ENCODE measurements at places on chromosomes 1 and 21.

GRCh38 chr1:212539737-212540430, 68.7 kb upstream of the ATF3 start:
- DNase-seq, result no peak

- no peak for DNase-seq
Observed at GRCh38 chr1:2411801-2412394, 466 bp downstream of the PEX10 start.

GRCh38 chr1:228264090-228264829, 56.4 kb downstream of the OBSCN start:
- DNase-seq, result no peak

GRCh38 chr21:34031835-34032370, 41.5 kb upstream of the MRPS6 start:
- no peak for DNase-seq

DNA sequence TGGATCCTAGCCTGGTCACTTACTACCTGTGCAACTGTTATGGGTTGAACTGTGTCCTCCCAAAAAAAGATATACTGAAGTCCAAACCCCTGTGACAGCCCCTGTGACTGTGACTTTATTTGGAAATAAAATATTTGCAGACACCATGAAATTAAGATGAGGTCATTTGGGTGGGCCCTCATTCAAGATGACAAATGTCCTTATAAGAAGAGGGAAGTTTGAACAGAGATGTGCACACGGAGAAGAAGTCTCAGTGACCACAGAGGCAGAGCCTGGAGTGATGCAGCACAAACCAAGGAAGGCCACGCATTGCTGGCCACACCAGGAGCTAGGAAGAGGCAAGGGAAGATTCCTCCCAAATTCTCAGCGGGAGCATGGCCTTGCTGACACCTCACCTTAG, 249.7 kb upstream of the RUNX1 start:
- DNase-seq, result no peak

DNA sequence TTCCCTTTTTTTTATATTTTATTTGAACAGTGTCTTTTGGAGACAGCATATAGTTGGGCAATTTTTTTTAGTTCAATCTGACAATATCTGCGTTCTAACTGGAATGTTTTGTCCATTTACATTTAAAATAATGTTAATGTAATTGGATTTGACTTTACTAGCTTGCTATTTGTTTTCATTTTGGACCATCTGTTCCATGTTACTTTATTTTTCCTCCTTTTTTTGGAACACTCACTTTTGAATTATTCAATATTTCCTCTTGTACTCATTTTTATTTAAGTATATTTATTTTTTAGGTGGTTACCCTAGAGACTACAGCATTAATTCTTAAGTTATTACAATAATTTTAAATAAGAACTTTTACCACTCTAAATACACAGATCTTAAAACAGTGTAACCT, 62.8 kb upstream of the C1orf87 start:
- no peak for DNase-seq

DNA sequence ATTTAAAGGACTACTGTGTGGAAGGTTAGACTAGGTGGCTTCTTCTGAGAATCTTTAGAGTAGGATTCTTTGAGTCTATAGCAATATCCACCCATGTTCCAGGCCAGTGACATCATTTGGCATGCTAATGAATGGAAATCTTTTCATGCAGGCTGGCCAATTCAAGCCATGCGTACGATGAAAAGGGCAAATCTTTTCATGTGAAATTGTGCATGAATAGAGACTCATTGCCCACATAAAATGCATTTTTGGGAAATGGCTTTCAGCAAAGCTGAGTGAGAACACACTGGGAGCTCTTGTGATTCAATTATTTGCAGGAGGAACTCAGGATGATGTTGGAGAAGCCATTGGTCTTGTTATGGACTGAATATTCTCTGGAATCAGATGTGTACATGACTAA, 324.9 kb upstream of the DAB1 start:
- no peak for DNase-seq

DNA sequence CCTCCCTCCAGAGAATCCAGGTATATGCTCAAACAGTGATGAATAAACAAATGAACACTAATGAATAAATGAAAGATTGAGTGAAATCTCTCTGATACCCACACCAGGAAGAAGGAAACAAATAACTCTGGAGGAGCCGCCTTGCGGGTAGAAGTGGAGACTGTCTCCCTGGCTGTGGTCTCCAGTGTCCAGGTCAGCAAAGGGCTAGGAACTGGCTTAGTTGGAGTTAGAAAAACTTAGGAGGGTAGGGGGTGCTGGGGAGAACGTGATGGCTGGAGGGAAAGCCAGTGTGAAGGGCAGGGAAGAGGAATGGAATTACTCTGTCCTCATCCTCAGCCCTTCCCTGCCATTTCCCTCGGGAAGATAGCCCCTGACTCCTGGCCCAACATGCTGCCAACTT, 537 bp downstream of the RHBDL2 start:
- no peak for DNase-seq

DNA sequence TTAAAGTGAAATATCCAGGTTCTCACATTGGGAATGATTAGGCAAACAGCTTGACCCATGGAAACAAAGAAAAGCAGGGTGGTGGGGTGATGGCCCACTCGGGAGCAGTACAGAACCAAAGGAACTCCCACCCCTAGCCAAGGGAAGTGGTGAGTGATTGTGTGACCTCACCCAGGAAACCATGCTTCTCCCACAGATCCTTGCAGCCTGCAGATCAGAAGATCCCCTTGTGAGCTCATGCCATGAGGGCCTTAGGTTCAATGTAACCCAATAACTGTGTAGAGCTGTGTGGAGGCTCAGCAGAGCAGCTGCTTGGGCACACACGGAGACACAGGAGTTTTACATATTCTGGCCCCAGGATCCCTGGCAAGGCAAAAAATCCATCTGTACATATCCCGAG, 311.8 kb upstream of the DPYD start:
- DNase-seq, result no peak

DNA sequence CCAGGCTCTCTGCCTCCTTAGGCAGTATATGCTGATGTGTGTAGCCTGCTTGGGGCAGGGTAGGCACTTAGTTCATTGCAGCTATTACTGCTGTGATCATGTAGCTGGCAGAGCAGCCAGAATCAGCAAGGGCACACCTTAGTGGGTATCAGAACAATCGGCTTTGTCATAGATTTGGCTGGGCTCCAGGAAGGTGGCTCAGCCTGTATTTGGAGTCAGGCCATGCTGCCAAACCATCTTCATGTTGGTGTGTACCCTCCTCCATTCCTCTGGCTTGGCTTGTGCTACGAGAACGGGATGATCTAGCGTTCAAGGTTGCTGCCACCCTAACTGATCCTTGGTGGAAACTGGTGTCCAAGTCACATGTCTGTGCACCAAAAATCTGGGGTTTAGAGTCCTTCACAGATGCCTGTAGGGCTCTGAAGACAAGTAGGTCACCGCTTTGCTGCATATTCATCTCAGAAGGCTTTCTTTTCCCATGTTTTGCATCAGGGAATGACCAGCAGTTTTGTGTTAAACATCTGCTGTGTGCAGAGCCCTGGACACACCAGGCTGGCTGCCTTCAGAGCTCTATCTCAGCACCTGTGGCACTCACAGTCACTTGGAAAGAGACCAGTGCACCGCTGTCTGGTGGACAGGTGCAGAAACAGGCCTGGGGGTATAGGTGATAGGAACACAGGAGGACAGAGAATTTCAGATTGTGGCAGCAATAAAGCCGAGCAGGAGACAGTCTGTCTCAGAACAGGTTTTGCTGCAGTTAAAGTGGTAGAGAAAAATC, 23.7 kb downstream of the VANGL1 start:
- DNase-seq, result no peak

GRCh38 chr1:5681654-5682053, 310.6 kb downstream of the NPHP4 start:
- no peak for DNase-seq

GRCh38 chr1:248783367-248783766, 27.8 kb upstream of the LYPD8 start:
- DNase-seq, result no peak

DNA sequence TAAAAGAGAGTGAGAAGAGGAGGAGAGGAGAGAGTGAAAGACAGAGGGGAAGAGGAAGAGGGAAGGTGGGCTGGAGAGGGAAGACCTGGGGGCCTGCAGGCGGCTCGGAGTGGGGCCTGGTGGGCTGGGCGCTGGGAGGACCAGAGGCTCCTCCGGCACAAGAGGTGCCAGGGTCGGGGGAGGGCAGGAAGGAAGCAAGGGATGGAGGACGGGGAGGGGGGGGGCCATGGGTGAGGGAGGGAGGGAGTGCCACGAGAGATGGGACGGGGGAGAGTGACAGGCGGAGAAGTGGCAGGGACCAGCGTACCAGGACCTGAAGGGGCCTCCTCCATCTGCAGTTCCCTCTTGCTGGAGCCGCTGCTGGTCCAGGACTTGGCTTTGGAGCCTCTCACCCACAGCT, 87.7 kb downstream of the CASZ1 start:
- DNase-seq, result no peak

DNA sequence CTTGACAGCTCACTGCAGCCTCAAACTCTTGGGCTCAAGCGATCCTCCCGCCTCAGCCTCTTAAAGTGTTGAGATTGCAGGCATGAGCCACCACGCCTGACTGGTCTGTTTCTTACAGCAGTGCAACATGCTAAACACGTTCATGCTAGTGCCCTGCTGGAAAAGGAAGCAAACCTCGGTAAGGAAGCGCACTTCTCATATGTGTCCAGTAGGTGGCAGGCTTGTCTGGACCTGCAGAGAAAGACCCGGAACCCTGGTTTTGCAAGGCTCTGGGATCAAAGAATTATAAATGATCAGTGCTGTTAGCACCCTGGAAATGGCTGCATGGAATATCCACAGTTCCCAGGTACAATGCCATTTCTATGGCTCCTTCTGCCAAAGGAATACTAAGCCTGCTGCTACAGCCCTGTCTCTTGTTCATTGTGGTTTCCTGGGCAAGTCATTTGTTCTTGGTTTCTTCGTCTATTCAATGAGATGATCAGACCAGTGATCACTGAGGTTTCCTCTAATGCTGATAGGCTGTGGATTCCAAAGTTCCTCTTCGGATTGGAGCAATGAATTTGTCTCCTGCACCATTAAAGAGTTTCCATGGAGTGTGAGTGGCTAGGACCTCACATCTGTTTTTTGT, 15.9 kb downstream of the RNU5D-1 start:
- no peak for DNase-seq

DNA sequence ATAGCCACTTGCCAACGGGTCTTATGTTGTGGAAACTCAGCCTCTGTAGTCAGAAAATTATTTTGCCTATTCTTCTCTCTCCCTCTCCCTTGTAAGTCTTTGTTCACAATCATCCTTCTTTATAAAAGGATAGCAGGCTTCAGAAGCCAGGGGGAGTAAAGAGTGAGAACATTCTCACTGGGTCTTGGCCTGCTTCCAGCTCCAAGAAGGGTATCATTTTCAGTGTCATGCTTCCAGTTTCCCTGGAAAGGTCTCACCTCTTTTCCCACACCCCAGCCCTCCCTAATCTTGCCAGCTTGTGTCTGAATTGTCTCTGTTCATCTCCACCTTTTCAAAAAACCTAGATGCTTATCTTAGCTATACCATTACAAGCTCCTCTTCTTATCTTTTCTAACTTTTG, 346.2 kb upstream of the LRRC7 start:
- DNase-seq, result no peak

DNA sequence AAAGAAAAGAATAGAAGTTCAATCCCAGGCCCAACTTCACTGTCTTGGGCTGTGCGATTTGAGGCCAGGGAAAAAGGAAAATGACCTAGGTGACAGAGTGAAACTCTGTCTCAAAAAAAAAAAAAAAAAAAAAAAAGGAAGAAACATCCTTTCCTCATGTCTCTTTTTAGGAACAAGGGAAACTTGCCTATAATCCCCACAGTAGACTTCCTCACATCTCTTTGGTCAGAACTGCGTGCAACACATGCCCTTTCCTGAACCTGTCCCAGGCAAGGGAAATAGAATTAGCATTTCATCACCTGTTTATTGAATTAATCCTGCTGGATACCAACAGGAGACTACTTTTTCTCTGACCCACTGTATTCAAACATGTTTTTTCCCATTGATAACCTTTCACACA, 2.3 kb downstream of the DCST1 start:
- no peak for DNase-seq

- no peak for DNase-seq
Observed at GRCh38 chr1:47519971-47520370, 82.1 kb downstream of the FOXD2 start.

DNA sequence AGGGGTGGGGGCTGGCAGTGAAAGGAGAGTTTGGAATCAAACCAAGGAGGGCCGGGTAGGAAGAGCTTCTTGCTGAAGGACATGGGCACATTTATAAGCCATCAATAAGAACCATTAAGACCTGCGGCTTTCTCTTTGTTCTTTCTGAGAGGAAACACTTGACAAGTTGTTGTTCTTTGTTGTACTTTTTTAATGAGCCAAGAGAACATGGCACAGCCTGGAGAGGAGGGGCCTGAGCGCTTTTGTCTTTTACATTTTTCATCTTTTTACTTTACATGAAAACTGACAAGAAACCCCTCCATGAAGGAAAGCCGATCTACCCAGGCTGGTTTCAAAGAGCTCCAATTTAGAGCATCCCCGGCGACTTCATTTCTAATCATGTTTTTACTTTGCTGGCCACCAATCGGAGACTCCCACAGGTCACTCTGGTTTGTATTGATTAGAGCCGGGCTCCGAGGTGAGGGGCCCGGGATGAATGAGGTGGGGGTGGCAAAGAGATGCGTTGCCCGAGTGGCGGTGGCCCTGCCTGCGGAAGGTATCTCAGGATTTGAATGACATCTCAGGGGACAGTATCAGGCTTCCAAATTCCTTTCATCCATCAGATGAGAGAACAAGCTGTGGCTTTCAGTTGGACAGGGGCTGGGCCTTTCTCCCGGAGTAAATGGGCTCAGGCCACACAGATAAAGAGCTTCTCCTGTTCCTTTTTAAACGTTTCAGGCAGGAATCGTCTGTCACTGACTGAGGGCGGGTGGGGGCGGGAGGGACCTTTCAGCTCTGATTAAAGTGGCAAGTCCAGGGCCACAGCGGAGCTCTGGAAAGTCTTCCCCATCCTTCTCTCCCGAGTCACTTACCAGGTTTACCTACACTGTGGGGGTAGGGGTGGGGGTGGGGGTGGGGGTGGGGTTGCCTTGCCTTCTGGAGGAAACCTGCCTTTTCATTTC, 138.8 kb upstream of the ARHGEF16 start:
- no peak for DNase-seq

DNA sequence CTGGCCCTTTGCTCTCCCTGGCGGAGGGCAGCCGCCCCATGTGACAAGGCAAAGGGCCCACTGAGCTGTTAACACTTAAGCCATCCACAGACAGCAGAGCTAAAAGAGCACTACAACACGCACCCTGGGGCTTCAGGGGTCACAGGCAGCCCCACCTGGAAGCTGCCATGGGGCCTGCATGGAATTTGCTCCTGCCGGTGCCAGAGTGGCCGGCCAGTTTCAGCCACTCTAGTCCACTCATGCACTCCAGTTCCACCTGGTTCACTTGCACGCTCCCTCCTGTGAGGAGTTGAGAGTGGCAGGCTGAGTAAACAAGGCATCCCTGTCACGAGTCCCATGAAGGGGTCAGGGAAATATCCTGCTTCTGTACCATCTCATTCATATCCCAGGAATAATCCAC, 55.3 kb downstream of the RIMS3 start:
- no peak for DNase-seq

- no peak for DNase-seq
Observed at GRCh38 chr1:24964811-24965570, 34.9 kb upstream of the RUNX3 start.

GRCh38 chr1:184567637-184568036, 180.8 kb downstream of the C1orf21 start:
- no peak for DNase-seq

GRCh38 chr1:219573960-219574359, 38.9 kb downstream of the ZC3H11B start:
- DNase-seq, result no peak
